ENCODE measurements at places on chromosomes 2 and 18. TPM values are rescaled to one million over a fixed set of nuclear protein-coding genes. Genes with fewer than 3 reads are reported as not detected.
A peak's percentile ranks its signal among the peaks of the same experiment; 100 is the strongest.

Gene SDC1
- total RNA-seq = 90.0 TPM

Gene ZNF519
- total RNA-seq = 7.0 TPM

Gene SYT4
- not detected for total RNA-seq

Gene POLE4
- total RNA-seq = 65.4 TPM

Gene UGT1A4
- total RNA-seq = not detected

Gene SP5
- 1.9 TPM for total RNA-seq

Gene IL36G
- total RNA-seq = not detected

Gene PSD4
- total RNA-seq = 43.2 TPM

Gene RUFY4
- not detected for total RNA-seq

Gene MC4R
- total RNA-seq = 0.35 TPM

- no peaks in the 10 kb centered on the region for H3K27me3 ChIP-seq
- no peak overlapping the region for H3K27ac ChIP-seq
- no peak overlapping the region for H3K4me3 ChIP-seq
- H3K4me1 ChIP-seq = peaks cover 28% of the 10 kb centered on the region
- no peak for DNase-seq
- H3K36me3 ChIP-seq = no peaks in the 10 kb centered on the region
Observed at GRCh38 chr2:71713581-71714580, 260.5 kb downstream of the DYSF start.

DNA sequence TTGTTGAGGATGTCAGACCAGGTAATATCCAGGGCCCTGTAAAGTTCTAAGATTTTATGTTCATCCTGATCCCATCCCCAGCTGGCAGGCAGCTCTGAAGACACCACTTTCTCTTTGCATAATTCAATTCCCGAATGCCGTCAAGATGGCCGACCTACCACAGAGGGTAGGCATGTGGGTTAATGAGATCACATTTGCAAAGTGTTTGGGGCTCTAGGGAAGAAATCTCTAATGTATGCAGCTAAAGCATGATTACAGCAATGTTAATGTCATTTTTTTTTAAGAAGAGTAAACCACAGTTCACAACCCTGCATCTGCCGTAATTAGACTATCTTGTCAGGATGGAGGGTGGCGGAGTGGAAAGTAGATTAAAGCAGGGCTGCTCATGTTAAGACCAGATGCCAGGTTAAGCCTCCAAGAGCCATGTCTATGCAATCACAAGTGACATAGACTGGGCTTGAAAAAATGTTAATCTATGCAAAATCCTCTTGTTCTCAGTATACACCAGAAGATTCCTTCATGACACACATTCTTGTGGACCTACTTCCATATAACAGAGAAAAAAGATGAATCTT is 131.4 kb downstream of the ALK start:
- H3K27me3 ChIP-seq = no peaks in the 10 kb centered on the region
- no peak overlapping the region for H3K27ac ChIP-seq
- H3K4me3 ChIP-seq = no peak overlapping the region
- no peaks in the 10 kb centered on the region for H3K36me3 ChIP-seq
- DNase-seq = no peak

GRCh38 chr18:76928179-76928868 is 106.0 kb downstream of the ZNF236 start:
- no peak overlapping the region for H3K4me3 ChIP-seq
- no peak for DNase-seq
- H3K27me3 ChIP-seq = no peaks in the 10 kb centered on the region
- H3K4me1 ChIP-seq = no peaks in the 10 kb centered on the region

DNA sequence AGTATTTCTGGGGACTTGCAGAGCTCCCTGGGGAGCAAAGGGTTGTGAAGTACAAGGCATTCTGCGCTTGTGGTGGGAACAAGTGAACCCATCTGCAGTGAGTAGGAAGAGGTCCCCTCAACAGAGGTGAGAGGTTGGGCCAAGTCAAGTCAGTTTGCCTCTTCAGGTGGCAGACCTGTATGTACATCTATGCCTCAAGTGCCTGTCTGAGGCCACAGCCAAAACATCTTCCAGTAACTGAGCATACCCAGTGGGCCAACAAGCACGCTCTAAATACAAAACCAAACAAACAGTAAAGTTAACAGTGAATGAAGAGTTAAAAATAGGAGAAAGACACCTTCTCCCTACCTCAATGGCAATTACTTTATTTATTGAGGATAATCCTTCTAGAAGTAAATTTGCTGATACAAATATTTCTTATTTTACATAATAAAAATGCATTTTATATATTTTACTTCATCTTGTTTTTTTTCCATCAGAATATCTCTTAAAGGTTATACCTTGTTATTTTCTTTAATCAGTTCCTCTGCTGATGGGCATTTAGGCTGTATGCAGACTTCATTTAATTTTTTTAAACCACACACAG is 2.5 kb downstream of the GYPC start:
- H3K27ac ChIP-seq = peak overlapping the region; percentile 96
- DNase-seq = no peak
- H3K27me3 ChIP-seq = no peaks in the 10 kb centered on the region
- H3K4me1 ChIP-seq = peaks cover 82% of the 10 kb centered on the region
- H3K36me3 ChIP-seq = no peaks in the 10 kb centered on the region
- peak overlapping the region; percentile 71 for H3K4me3 ChIP-seq

GRCh38 chr2:150409196-150409595 is 78.3 kb downstream of the RND3 start:
- H3K4me3 ChIP-seq = no peak overlapping the region
- H3K27me3 ChIP-seq = no peaks in the 10 kb centered on the region
- DNase-seq = no peak
- no peaks in the 10 kb centered on the region for H3K4me1 ChIP-seq

DNA sequence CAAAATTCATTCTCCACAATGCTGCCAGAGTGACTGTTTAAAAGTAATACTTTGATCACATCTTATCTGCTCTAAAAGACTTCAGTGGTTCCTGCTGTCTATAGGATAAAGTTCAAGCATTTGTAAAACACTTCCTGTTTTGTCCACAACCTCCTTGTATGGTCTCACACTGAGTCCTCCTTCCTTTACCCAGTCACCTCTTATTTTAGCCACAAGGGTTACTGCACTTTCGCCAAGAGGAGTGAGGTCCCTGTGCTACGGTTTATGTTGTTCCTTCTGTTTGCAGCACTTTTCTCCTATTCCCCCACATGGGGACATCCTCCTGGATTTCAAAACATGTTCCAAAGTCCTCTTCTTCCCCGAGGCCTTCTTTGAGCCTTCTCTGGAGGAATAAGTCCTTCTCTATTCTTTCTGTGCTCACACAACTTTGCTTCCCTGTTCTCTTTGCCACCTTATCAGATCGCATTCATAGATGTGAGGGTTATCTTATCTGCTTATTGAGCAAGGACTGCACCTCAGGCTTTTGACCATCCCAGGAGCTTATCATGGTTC is 112.2 kb upstream of the NABP1 start:
- no peak for DNase-seq
- H3K4me1 ChIP-seq = peaks cover under 1% of the 10 kb centered on the region
- H3K27ac ChIP-seq = no peak overlapping the region
- no peaks in the 10 kb centered on the region for H3K27me3 ChIP-seq

GRCh38 chr18:45628979-45629958 is 14.0 kb downstream of the SLC14A2 start:
- H3K36me3 ChIP-seq = no peaks in the 10 kb centered on the region
- H3K4me3 ChIP-seq = no peak overlapping the region
- no peaks in the 10 kb centered on the region for H3K27me3 ChIP-seq
- no peaks in the 10 kb centered on the region for H3K4me1 ChIP-seq
- DNase-seq = no peak

GRCh38 chr2:177281400-177282180 is 17.1 kb upstream of the NFE2L2 start:
- H3K4me1 ChIP-seq = no peaks in the 10 kb centered on the region
- no peak overlapping the region for H3K4me3 ChIP-seq
- H3K27ac ChIP-seq = no peak overlapping the region

DNA sequence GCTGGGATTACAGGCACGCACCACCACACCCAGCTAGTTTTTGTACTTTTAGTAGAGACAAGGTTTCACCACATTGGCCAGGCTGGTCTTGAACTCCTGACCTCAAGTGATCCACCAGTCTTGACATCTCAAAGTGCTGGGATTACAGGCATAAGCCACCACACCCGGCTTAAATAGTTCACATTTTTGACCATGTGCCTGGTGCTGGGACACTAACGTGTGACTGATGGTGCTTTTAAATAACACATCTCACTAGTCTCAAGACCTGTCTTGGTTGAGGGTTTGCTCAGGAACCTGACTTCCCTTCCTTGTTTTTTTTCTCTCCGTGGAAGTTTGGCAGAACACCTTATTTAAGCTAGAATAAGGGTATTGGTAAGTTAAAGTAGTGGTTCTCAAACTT is 8.5 kb downstream of the FMNL2 start:
- DNase-seq = no peak
- peaks cover 26% of the 10 kb centered on the region for H3K4me1 ChIP-seq
- H3K4me3 ChIP-seq = no peak overlapping the region
- no peak overlapping the region for H3K27ac ChIP-seq

DNA sequence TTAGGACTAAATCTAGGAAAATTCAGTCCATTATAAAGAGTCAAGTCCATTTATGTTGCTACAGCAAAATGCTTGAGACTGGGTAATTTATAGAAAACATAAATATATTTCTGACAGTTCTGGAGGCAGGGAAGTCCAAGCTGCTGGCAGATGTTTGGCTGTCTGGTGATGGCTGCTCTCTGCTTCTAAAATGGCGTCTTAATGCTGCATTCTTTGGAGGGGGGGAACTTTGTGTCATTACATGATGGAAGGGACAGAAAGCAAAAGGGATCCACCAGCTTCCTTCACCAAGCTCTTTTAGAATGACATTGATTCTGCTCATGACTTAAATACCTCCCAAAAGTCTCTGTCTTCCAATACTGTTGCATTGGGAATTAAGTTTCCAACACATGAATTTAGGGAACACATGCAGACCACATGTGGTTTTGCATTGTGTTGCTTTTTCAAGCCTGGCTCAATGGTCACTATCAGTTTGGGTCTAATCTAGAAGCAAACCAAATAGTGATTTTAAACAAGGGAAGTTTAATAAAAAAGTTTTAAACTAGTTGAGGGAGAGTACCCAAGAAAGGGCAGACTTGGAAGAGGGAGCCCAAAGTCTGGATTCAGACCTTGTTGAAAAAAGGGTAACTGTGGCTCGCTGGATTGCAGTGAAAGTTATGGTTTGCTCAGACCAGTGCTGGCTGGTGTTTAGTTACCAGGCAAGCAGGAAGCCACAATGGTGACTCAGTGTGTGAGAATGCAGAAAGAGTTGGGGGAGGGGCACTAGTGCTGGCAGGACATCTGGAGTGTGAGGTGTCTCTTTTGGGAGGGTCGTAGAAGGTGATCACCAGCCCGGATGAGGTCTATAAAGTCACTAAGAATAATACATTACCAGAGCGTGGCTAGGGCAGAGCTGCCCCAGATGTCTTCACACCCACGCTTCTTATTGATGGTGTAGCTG is 30.8 kb downstream of the C18orf54 start:
- H3K4me3 ChIP-seq = no peak overlapping the region
- no peak for DNase-seq
- H3K36me3 ChIP-seq = no peaks in the 10 kb centered on the region
- no peaks in the 10 kb centered on the region for H3K4me1 ChIP-seq

DNA sequence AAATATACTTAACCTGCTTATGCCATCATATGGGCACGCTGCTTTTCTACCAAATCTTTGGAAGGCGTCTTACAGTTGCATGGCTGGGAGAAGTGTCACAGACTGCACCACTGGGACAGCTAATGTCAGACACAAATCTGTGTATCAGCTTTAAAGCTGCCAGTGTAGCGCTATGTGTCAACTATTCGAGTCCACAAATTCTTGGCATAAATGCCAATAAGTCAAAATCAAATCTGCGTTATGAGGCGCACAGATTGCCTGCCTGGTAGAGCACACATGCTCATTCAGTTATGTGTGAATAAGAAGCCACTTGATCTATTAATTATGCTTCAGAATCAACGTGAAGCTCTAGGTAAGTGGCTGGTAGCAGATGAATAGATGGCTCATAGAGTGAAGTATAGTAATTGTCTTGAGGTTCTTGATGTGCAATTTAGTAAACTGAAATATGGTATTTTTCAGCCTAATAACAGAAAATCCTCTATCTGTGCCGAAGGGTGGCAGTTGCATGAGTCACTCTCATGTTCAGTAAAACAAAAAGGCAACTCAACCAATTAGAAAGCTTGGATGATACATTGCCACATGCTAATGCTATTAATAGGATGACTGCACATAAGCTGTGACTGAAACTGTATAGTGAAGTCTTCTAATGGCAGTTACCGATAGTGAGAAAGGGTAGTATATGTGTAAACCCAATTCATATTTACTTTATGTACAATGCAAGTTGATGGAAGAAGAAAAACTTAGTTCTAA is 52.0 kb downstream of the DCC start:
- H3K4me1 ChIP-seq = no peaks in the 10 kb centered on the region
- no peaks in the 10 kb centered on the region for H3K27me3 ChIP-seq
- H3K36me3 ChIP-seq = no peaks in the 10 kb centered on the region
- H3K4me3 ChIP-seq = no peak overlapping the region
- no peak for DNase-seq
- H3K27ac ChIP-seq = no peak overlapping the region

- no peaks in the 10 kb centered on the region for H3K27me3 ChIP-seq
- no peaks in the 10 kb centered on the region for H3K4me1 ChIP-seq
- no peak for DNase-seq
- H3K27ac ChIP-seq = no peak overlapping the region
- H3K36me3 ChIP-seq = no peaks in the 10 kb centered on the region
Observed at GRCh38 chr2:168237741-168238140, 9.7 kb downstream of the STK39 start.

- no peaks in the 10 kb centered on the region for H3K4me1 ChIP-seq
- H3K4me3 ChIP-seq = no peak overlapping the region
Observed at GRCh38 chr2:206204710-206205109, 45.0 kb downstream of the EEF1B2 start.

GRCh38 chr2:101942851-101943250 is 48.9 kb upstream of the IL1R2 start:
- no peaks in the 10 kb centered on the region for H3K27me3 ChIP-seq
- no peaks in the 10 kb centered on the region for H3K4me1 ChIP-seq
- DNase-seq = no peak

DNA sequence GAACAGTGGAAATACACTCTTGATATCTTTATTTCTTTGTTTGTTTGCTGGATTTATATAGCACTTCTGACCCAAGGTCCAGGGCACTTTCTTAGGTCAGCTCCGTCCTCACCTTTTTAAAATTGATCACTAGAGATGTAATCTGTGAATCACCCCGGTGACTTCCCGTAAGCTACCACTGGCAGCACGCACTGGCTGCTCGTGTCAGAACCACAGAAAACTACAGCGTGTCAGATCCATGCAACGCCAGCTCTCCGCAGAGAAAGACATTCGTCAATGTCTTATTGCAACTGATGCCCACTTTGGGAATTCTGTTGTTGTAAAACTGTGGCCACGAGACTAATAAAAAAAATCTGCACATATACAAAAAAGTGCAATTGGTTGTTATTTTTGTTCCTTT is 779.4 kb upstream of the ZEB2 start:
- no peak for DNase-seq
- H3K4me3 ChIP-seq = no peak overlapping the region
- no peaks in the 10 kb centered on the region for H3K4me1 ChIP-seq
- H3K36me3 ChIP-seq = no peaks in the 10 kb centered on the region
- no peak overlapping the region for H3K27ac ChIP-seq

DNA sequence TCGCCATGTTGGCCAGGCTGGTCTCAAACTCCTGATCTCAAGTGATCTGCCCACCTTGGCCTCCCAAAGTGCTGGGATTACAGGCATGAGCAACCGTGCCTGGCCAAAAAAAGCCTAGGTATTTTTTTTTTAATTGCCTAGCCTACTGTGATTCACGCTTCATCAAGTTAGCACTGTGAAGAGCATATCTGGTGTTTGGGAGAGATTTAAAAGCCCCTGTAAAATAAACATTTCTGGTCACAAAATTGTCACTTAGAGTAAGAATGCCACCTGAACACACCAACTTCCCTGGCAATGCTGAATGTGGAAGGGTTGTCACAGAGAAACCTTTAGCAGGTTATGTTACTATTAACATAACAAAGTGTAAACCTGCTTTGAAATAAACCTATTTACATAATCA is 39.7 kb upstream of the CHAC2 start:
- no peak overlapping the region for H3K27ac ChIP-seq
- H3K4me1 ChIP-seq = no peaks in the 10 kb centered on the region
- H3K4me3 ChIP-seq = no peak overlapping the region
